NCI-H226 (cell line): ENCODE measurements at places on chromosomes 12 and 14.

- peak; percentile 39 for DNase-seq
These were observed 357.5 kb downstream of the FSCB start for GRCh38 chr14:44149597-44149996.

GRCh38 chr14:100165376-100165775 lies 5.9 kb upstream of the DEGS2 start:
- DNase-seq: no peak

GRCh38 chr12:120292411-120292660 lies 633 bp upstream of the RNU4-2 start:
- DNase-seq: no peak

GRCh38 chr12:67802731-67803130 lies 154.2 kb downstream of the DYRK2 start:
- no peak for DNase-seq

GRCh38 chr12:12927211-12928079 lies 24.5 kb downstream of the GPRC5D start:
- DNase-seq: peak; percentile 83

DNA sequence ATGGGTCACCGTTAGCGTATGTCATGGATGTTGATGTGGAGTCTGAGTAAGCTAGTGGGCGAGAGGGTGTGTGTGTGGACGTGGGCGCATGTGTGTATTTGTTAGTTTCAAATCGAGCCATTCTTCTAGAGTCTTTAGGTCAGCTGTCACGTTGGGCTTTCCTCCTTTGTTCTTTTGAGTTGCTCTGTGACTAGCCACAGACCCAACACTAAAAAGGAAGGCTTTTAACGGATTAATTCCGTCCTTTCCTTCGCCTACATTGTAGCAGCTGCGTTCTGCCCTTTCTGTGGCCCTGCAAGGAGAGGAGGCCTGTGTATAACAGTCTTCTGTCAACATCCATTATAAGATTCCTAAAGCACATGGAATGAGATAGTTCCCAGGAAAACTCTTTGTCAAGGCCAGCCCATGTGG lies 117.2 kb upstream of the DNM1L start:
- no peak for DNase-seq

DNA sequence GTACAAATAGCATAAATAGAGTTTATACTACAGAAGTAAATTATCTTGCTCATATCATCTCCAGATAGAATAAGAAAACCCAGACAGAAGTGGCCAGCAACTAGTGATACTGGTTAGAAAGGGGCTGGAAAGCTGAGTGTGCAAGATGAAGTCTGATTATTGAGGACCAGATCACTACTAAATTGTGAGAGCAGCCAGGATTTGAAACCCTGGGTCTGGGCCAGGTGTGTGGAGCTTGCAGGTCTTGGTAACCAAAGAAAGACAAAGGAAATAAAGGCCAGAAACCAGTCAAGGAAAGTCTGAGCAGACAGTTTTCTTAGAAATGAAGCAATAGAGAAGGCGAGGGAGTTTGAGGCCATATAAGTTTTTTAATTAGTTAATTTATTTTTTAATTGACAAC lies 611.8 kb downstream of the ETNK1 start:
- no peak for DNase-seq

- DNase-seq: no peak
These were observed 353.6 kb downstream of the TMEM121 start for GRCh38 chr14:105879867-105880561.

- no peak for DNase-seq
These were observed 79.9 kb downstream of the BCL11B start for GRCh38 chr14:99192028-99192621.

- DNase-seq: no peak
These were observed 530.2 kb downstream of the RPS29 start for GRCh38 chr14:49056021-49056420.

DNA sequence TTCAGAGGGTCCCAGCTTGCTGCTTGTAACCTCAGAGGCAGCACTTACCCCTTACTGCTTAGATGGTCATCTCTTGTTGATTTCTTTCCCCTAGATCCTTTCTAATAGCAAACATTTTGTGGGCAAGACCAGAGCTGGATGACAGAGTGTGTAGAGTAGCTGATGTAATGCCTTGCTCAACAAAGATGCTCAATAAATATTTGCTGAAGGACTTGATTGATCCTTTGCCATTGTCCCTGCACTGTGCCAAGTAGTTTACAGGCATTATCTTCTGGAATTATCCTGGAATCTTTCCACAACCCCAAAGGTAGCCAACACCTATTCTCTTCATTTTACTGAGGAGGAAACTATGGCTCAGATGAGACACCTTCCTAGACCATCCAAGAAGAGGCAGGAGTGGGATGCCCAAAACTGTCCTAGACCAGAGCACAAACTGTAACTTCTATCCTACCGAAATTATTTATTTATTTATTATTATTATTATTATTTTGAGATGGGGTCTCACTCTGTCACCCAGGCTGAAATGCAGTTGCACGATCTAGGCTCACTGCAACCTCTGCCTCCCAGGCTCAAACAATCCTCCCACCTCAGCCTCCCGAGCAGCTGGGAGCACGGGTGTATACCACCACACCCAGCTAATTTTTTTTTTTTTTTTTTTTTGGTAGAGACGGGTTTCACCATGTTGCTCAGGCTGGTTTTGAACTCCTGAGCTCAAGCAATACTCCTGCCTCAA lies 1.4 kb downstream of the MMAB start:
- no peak for DNase-seq

GRCh38 chr14:49982501-49982951 lies 89.6 kb downstream of the ARF6 start:
- DNase-seq: no peak

DNA sequence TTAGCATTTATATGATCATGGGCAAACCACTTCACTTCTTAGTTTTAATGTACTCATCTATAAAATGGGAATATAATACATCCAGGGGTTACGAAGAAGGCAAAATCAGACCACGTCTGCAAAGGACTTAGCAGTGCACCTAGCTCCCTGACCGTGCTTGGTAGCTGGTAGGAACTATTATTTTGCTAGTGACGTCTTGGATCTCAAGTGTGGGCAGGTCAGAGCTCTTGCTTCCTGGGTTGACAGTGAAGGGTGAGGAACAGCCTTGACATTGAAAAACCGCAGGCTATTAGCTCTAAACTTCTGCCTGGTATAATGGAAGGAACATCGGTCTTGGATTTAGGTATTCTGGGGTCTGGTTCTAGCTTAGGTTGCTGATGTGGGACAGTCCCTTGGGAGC lies 89.3 kb upstream of the MED13L start:
- no peak for DNase-seq

DNA sequence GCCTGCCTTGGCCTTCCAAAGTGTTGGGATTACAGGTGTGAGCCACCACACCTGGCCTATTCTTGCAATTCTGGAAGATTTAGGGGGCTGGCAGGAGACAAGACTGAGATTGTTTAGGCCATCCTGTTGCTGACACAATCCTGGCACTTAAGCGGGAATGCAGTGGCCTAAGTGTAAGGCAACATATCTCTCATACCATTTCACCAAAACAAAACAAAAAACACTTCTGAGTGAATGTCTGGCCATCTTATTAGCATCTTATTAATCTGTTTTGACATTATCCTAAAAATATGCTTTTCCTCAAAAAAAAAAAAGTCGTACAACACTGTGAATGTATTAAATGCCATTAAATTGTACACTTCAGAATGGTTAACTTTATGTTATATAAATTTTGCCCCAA lies 67.6 kb downstream of the DENND5B start:
- no peak for DNase-seq

- DNase-seq: no peak
These were observed 642 bp upstream of the PAN2 start for GRCh38 chr12:56334490-56334793.

DNA sequence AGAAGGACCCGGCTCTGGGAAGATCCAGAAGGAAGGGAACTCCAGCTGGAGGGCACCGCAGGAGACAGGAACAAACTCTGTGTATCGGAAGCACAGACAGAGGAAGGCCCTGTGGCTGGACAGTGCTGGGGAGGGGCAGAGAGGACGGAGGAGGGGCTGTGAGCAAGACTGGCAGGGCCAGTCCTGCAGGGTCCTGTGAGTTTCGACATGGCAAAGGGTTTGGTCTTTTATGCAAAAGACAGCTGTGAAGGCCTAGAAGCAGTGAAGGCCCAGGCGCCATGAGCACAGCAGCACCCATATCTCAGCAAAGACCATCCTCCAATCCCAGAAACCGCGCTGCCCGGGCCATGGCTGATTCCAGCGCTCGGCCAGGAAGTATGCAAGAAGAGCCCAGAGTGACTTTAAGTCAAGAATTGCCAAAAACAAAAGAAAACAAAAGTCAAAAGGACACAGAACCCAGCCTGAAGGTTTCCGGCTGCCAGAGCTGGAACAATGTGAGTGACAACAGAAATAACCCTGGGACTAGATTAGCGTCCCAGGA lies 126.5 kb downstream of the NCOR2 start:
- no peak for DNase-seq

DNA sequence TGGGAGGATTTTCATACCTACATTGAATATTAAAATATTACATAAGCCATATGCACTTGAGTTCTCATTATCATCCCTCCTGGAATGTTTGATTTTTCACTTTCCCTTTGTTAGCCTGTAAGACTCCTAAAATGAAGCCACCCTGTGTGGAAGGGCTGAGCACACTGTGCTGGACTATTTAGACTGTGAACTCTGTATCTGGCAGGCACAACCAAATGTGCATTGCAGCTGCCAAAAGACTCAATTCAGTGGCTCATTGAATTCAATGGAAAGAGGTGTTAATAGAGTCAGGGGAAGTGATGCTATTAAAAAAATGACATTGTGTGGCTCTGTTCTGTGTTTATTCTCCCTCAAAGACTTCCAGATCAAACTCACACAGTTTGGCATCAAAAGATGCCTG lies 111.1 kb downstream of the SMOC1 start:
- DNase-seq: no peak

GRCh38 chr12:31899109-31899508 lies 60.1 kb upstream of the RESF1 start:
- peak; percentile 10 for DNase-seq

DNA sequence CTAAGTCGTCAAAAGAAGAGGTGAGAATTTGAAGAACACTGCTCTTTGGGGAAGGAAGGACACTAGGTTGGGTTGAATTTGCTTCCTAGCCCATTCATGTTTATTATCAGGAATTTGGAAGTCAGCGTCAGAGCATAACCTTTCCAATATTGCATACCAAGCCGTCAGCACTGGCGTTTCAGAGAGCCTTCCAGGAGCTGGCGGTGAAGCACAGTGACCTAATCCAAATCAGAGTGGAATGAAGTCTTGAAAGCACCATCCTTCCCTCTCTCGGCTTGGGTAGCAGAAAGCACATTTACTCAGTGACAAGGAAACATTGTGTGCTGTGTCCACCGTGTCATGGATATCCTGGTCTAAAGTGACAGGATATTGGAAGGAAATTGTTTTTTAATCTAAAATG lies 240.3 kb upstream of the PELI2 start:
- no peak for DNase-seq

DNA sequence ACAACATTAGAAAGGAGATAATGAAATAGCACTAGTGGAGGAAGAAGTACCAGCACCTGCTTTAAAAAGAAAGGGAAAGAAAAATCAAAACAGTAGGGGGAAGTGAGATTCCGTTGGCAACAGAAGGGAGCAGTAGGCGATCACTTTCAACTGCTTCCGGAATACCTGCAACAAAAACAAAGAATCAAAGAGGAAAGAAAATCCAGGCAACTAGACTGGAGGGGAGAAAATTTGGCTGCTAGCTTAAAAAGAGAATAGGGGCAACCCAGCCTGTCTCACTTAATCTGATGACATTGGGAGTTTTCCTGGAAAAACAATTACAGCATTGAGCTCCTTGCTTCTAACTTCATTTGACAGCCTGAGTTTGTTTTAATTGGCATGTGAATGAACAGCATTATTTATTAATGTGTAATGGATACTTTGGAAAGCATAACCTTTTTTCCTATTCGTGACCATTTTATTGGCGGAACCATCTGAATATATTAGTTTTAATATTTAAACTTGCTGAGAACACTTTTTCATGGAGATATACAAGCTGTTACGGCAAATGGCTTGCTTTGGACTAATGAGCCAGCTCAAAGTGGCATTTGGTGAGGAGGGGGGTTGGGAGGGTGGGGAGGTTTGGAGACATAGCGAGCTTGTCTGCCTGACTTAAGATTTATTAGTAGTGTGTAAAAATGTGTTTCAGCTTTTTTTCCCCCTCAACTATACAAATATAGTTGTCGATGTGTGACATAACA lies 2.5 kb upstream of the DACT1 start:
- DNase-seq: no peak

- no peak for DNase-seq
These were observed 7.7 kb downstream of the SLC6A13 start for GRCh38 chr12:254912-255311.

DNA sequence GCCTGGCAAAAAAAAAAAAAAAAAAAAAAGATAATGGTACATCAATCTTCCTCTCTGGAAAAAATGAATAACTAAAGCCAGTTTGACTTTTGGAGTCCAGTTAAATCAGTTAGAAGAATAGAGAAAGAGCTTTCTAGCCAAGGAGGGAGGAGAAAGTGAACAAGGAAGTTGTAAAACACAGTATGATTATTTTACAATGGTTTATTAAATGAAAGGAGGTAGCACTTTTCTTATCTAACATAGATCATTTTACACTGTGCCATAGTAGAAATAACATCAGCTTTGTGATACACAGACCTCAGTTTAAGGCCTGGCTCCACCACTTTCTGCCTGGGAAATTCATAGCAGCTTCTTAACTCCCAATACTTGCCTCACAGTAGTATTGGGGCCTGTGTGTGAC lies 15.4 kb upstream of the KITLG start:
- DNase-seq: no peak

GRCh38 chr12:121903202-121903601 lies 14.6 kb downstream of the PSMD9 start:
- no peak for DNase-seq
